ENCODE measurements at places on chromosomes 1 and 21.

DNA sequence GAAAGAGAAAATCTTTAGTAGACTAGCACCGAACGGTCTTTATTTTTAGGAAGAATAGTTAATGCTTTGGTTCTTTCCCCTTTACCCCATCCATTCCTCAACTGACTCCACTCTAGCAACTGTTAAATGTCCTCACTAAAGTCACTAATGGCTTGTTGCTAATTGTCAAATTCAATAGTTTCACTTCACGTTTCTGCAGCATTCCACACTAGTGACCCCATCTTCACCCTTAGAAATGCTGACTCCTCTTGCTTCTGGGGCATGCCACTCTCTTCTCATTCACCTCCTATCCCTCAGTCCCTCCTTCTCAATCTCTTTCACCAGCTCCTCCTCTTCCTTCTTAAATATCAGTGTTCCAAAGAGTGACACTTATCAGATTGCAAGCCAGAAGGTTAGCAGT, 19.4 kb upstream of the CADM3 start:
- no peak for DNase-seq

DNA sequence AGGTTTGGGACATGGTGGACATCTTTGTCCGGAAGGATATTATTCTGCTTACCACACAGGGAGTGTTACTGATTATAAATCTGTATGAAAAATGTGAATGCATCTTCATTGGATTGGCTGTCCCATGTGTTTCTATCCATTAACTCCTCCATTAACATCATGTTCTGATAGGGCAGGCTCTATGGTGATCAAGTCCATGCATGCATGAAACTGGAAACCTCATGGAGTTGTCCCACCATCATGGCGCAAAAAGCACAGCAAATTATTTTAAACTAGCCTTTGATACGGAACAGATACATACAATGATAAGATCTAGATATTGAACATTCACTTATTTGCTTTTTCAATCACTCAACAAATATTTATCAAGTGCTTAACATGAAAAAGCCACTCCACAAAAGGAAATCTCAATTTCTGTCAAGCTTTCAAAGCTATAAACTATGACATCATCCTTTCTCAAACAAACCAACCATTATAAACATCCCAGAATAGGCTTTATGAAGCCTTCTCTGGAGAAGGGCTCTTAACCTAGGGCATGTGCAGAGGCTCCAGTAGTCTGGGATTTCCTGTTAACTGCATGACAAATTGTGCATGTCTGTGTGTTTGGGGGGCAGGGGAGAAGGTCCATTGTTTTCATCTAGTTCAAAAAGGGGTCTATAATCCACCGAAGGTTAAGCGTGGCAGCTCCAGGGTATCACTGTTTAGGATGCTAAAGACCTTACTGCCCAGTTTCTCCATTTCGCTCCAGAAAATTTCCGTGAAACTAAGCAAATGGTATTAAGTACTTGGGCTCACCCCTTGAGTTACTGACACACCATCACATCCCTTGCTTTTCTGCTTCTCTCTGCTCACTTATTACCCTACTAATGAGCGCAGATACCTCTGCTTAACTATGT, 46.1 kb downstream of the ADAMTS1 start:
- no peak for DNase-seq

DNA sequence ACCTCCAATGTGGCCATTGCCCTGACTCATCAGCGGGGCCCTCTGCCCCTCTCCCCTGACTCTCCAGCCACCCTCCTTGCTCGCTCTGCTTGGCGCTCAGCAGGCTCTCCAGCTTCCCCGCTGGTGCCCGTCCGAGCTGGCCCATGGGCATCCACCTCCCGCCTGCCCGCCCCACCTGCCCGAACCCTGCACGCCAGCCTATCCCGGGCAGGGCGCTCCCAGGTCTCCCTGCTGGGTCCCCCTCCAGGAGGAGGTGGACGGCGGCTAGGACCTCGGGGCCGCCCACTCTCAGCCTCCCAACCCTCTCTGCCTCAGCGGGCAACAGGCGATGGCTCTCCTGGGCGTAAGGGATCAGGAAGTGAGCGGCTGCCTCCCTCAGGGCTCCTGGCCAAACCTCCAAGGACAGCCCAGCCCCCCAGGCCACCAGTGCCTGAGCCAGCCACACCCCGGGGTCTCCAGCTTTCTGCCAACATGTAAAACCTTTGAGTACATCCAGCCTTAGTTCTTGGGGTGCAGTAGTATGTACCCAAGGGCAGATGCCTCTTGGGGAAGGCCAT, 10.8 kb downstream of the HCN3 start:
- no peak for DNase-seq

DNA sequence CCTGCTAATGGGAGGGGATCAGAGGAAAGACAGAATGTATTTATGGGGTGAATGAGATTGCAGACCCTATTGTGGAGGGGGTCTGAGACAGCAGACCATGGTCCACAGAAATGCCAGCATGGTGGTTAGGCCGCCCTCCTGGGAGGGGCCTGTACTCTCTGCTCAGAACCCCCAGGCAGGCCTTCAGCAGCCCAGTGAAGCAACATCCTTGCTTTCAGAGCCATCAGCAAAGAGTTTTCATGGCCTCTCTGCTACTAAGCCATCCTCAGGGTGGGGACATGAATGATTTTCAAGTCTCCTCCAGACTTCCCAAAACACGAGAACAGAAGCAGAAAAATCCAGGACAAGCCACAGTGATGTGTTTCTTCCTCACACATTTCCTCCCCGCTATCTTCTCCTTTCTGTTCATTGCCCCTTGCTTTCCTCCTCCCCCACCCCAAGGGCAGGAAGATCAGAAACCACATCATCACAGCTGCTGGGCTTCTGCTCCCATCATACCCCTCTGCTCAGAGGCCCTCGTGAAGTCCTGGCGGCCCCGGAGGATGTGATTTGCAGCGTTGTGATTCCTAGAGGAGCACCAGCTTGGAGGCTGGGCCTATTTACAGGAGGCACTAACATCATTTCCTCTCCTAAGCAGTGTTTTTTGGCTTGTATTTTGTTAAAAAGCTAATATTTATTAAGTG, 48.0 kb downstream of the ABCA4 start:
- DNase-seq, result no peak

GRCh38 chr1:179178183-179178582, 51.3 kb downstream of the ABL2 start:
- DNase-seq, result no peak

DNA sequence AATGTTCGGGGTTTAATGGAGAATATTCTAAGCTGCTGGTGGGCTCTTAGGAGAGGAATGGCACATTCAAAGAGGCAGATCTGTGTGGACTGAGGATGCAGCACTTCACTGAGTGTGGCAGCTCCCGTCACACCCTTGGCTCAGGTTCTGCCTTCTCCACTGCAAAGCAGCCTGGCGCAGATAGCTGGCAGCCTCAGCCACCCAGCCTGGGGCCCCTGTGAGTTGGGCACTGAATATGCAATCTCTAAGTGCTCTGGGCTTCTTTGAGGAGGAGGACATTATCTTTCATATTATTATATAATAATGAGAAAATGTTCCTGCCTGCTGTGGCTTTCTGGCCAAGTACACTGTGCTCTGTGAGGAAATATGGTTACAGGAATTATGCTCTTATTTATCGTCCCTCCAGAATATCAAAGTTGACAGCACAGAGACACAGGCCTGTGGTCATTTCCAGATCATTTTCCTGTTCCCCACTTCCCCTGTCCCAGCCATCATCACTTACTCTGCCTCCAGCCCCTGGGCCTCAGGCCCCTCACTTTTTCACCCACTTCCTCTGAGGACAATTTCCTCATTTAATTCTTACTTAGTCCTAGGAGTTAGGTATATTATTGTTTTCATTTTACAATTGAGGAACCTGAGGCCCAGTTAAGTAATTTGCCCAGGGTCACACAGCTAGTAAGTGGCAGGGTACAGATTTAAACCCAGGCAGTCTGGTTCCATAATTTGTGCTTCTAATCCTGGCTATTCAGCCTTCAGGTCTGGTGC, 53.6 kb downstream of the MAB21L3 start:
- no peak for DNase-seq

DNA sequence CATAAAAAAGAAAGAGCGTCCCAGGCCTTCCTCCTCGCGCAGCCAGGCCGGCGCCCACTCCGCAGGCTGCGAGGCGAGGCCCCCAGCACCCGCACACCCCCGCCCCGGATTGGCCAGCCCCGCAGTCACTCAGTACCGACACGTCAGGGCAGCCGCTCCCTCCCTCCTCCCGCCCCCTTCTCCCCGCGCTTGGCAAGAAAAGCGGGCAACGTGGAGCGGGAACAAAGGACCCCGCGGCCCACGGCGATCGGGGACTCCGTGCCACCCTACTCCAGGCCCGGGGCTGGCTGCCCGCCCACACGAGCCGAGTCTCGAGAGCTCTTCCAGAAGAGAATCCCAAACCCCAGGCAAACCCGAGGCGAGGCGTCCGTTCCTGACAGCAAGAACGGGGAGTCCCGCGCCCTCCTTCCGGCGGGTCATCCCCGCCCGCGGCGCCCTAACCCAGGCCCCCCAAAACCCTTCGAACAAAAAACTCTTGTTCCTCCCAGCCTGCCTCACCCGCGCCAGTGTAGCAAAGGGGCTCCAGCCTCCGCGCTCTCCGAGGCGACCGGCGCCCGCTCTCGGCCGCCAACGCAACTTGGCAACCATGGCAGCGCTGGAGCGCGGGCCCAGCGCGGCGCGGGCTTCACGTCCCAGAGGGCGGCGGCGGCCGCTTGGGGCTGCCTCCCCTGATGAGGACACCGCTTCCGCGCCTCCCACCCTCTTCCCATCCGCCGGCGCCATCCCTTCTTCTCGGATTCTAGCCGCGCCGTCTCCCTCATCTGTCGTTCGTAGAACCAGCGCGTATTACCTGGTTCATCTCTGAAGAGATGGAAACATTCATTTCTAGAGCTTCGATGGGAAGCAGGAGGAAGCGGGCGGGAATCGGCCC, 645 bp downstream of the IVNS1ABP start:
- peak; percentile 92 for DNase-seq

- no peak for DNase-seq
These were observed 35.4 kb downstream of the TBCE start for GRCh38 chr1:235402457-235403200.

GRCh38 chr1:224076407-224076806, 37.5 kb upstream of the FBXO28 start:
- no peak for DNase-seq

GRCh38 chr1:56430141-56430839, 149.1 kb downstream of the PLPP3 start:
- no peak for DNase-seq

GRCh38 chr1:190476806-190477205, 858 bp downstream of the BRINP3 start:
- no peak for DNase-seq

DNA sequence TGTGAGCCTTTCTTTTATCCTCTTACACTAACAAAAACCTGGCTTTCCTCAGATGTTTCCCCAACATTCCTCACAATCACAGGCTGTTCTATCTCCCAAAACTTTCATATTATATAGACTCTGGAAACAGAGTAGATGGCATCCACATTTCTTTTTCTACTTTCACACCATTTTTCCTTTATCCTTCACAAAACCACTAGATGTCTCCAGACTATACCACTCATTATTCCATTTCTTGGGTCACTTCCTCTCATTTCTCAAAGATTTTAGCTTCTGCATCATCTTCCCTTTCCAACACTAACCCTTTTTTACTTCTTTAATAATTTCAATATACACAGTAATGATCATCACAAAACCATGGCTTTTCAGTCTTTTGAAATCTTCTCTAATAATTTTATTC, 286.0 kb upstream of the DEPDC1 start:
- no peak for DNase-seq
